Ammon's horn (tissue), 1 donor: ENCODE measurements at places on chromosomes 7 and 10.

DNA sequence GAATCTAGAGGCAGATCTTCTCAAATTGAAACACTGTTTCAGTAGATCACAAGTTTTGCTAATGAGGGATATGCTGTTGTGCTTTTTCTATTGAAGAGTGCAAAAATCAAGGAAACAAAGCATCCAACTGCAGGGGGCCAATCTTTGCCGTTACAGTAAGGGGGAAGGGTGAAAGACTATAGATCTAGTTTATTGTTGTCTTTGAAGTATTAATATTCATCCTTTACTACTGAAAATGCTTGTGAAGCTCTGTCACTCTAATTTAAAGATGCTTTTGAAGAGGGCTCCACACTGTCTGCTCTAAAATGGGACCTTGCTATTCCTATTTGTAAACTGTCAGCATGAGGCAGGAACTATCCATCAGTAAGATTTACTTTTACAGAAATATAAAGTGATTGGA lies 110.3 kb downstream of the MBL2 start:
- DNase-seq, result no peak

DNA sequence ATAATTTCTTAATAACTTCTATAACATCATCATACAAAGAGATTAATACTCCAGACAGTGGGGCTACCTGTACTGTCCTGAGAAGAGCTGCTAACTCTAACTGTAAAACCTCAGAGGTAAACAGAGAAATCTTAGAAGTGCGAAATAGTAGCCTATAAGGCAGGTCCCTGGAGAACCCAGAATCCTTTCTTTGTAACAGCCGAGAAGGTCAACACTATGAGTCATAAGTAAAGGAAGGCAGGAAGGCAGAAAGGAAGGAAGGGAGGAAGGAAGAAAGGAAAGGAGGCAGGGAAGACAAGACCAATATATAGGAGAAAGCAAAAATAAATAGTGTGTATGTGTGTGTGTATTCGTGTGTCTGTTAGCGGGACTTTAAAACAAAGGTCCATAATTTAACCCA lies 540.6 kb downstream of the ZWINT start:
- DNase-seq, result no peak

DNA sequence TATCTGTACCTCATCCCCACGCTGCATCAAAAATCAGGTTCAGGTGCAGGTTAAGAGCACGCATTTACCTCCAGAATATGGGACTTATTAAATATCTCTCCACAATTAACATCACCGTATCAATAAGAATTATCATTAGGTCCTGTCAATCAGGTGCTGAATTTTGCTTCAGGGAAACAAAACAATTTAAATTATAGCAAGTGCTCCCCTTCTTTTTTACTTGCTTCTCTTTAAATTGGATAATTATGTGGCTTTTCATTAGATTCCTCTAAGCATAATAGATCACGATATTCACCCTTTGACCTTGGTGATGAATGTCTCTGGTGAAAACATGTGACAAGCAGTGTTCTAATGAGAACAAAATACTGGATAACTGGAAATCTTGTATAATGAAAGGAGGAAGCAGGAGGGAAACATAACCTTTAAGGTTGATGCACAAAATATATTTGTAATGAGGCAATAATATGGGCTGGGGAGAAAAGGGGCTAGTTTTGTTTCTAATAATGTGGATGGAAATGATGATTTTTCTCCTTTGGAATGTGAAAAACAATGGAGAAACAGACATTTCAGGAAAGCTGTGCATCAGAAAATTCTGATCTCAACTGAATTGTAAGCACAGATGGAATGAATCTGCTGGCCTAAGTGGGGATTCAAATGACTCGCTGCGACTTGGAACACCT lies 166.9 kb downstream of the SNX10 start:
- no peak for DNase-seq

GRCh38 chr7:134515569-134516468 lies 11.5 kb upstream of the AKR1B10 start:
- DNase-seq, result no peak

GRCh38 chr10:3476640-3477448 lies 304.3 kb upstream of the PITRM1 start:
- no peak for DNase-seq

DNA sequence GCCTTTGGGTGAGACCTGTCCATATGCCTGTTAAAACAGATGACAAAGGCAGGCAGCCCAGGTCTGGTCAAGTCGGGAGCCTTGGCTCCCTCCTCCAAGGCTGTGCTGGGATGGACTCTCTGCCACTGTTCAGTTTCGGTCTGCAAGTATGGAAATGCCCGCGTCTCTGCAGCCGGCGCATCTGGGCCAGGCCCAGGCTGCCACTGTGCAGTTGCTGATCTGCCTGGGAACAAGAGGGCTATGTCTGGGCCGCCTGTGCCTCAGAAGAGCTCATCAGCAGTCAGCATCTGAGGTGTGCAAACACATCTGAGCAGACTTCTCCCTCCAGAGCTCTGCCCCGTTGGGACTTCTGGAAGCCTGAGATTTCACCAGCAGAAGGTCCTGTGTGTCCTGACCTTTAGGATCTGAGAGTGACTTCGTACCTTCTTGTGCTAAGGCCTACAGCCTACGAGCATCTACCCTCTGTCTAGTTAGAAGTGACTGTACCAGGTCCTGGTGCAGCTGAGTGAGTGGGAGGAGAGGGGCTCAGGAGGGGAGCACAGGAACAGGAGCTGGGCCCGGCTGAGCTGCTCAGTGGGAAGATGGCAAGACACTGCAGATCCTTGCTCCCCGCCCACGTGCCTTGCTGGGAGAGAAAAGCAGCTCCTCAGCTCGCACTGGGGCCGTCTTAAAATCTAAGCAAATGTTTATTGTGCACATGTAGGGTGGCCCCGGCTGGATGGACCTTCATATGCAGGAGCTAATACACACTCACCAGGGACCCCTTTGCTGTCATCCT lies 50.9 kb downstream of the DOCK1 start:
- peak; percentile 75 for DNase-seq

GRCh38 chr10:3241274-3241921 lies 68.8 kb upstream of the PITRM1 start:
- DNase-seq, result peak; percentile 29

DNA sequence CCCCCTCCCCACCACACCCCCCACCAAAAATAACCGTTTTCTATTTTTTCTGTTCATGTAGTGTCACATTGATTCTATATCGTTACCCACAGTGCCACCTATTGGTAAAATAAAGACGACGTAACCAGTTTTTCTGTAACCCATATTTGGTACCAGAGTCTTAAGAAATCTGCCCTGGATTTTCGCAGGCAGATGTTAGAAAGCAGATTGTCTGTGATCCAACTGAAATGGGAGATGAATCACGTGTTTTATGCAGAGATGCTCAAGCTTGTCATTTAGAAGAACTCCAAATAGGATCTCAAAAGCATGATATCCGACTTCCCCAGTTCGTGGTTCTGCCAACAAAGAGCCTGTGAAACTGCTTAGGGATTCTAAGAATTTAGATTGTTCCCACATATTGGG lies 261.1 kb upstream of the CSTF2T start:
- peak; percentile 62 for DNase-seq

- DNase-seq, result peak; percentile 44
Measured at GRCh38 chr10:45373576-45374349, at the start of gene ALOX5. Gene ALOX5 (plus strand): TSS chr10:45374216. CDS start chr10:45374280, 64 bp downstream.

DNA sequence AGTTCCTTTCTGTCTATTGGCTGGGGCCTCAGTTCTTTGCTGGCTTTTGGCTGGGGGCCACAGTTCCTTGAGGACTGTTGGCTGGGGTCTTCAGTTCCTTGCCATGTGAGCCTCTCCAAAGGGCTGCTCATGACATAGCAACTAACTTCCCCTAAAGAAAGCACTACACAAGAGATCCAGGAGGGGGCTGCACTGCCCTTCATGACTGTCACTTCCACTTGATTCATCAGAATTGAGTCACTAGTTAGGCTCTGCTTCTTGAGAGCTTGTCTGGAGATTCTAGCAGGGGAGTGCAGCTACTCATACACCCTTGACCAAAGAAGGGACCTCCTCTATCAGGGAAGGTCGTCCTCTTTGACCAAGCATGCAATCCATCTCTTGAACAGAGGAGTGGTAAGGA lies 38.0 kb upstream of the MKX start:
- no peak for DNase-seq

DNA sequence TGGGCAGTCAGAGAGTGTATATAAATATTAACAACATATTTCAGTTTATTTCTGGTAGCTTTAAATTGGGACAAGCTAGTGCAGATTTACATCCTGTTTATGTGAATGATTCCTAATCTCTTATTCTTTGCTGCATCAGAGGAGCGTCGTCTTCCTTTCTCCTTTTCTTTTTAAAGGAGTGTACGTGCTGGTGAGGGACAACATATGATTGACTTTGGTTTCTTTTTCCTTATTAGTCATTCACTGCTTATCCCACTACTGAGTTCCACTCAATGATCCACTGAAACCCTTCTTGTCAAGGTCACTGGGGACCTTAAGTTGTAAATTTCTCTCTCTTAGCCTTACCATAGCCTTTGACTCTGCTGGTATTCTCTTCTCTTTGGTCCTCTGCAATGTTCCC lies 116.3 kb downstream of the EXOC4 start:
- no peak for DNase-seq

GRCh38 chr10:48626986-48627731 lies 22.3 kb upstream of the ARHGAP22 start:
- DNase-seq, result no peak
